ENCODE measurements at places on chromosomes 3 and 15. TPM values are rescaled to one million over a fixed set of nuclear protein-coding genes. Genes with fewer than 3 reads are reported as not detected.

Gene PP2D1
- total RNA-seq, result not detected

Gene NANOGP8
- total RNA-seq, result not detected

Gene RFT1
- total RNA-seq, result 12.9 TPM

Gene KLHL40
- 1.6 TPM for total RNA-seq

Gene ASB14
- 0.26 TPM for total RNA-seq

- DNase-seq, result no peak
These were observed 68.6 kb downstream of the KAT2B start for GRCh38 chr3:20108869-20109268.

DNA sequence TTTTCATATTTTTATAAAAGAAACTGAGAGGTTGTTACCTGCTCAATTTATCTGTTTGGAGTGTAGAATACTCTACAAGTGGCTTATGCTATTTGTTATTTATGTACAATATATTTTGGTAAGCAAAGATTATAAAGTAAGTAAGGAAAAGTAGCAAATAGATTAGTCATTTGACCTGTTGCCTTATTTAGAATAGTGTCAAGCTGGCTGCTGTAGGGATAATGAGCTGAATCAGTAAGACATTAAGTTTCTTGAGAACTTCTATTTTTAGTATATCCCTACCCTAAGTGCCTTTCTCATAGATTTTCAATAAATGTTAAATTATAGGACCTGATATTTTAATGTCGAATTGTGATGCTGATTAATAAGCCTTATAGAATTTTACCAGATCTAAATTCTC lies 37.2 kb downstream of the ECT2 start:
- no peak for DNase-seq

GRCh38 chr3:195556390-195556789 lies 13.3 kb upstream of the PPP1R2 start:
- DNase-seq, result no peak

All from right cardiac atrium (tissue), 5 donors.